ENCODE measurements at places on chromosomes 2 and 18.

- no peak for DNase-seq
Measured at GRCh38 chr2:186862869-186863709, 14.1 kb upstream of the ZSWIM2 start.

DNA sequence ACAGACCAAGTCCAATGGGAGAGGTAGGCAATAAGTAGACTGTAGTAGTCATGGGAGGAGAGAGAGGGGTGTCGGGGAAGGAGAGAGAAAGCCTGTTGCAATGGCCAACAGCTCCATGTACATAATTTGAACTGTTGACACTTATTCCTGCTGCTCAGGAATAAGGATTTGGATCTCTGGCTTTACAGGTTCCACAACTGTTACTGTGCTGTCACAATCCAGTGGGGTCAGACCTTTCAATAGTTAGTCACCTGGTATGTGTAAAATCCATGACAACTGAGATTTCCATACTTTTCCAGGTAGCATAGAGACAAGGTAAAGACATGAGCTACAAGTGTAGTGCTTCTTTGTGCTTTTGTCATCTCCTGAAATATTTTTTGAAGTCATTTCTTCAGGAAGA is 47.5 kb upstream of the RIOK3 start:
- DNase-seq, result no peak

- no peak for DNase-seq
Measured at GRCh38 chr2:86671337-86671981, 47.8 kb upstream of the RNF103 start.

GRCh38 chr18:48517048-48517447 is 21.8 kb upstream of the CTIF start:
- no peak for DNase-seq

DNA sequence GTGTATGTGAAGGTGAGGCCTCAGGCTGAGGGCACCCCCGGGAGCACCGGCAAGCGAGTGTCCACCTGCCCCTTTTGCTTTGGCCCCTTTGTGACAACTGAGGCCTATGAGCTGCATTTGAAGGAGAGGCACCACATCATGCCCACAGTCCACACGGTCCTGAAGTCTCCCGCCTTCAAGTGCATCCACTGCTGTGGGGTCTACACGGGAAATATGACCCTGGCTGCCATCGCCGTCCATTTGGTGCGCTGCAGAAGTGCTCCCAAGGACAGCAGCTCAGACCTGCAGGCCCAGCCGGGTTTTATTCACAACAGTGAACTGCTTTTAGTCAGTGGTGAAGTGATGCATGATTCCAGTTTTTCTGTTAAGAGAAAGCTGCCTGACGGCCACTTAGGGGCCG is 28.9 kb downstream of the ADNP2 start:
- no peak for DNase-seq

DNA sequence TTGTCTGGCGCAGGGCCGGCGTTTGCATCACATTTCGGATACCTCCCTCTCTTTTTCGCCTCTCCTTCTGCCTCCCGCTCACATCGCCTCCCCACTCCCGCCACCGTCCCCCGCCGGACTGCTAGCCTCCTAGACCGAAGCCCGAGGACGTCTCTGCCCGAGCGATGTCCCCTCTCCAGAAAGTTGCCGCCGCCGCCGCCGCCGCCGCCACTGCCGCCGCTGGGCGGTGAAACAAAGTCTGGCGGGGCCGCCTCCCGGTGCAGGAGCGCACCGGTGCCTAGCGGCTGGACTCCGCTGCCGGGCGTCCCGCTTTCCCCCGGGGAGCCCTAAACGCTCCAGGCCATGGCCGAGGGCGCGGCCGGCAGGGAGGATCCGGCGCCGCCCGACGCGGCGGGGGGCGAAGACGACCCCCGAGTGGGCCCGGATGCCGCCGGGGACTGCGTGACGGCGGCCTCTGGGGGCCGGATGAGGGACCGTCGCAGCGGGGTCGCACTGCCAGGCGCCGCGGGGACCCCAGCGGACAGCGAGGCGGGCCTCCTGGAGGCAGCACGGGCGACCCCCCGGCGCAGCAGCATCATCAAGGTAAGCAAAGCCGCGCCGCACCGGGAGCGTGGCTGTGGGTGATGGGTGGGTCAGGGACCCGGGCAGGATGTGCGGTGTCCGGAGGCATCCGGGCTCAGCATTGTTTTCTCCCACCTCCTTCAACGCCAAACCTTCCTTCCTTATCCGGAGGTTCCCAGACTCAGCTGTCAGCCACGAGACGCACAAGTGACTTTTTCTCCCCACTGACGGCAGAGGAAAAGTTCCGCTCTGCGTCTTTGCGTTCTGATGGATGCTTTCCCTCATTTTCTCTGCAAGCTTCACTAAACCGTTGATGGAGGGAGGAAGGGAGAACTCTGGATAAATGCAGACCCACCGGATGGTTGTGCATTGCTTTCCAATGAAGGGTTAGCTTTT is 643 bp downstream of the PLCL1 start:
- DNase-seq, result no peak

DNA sequence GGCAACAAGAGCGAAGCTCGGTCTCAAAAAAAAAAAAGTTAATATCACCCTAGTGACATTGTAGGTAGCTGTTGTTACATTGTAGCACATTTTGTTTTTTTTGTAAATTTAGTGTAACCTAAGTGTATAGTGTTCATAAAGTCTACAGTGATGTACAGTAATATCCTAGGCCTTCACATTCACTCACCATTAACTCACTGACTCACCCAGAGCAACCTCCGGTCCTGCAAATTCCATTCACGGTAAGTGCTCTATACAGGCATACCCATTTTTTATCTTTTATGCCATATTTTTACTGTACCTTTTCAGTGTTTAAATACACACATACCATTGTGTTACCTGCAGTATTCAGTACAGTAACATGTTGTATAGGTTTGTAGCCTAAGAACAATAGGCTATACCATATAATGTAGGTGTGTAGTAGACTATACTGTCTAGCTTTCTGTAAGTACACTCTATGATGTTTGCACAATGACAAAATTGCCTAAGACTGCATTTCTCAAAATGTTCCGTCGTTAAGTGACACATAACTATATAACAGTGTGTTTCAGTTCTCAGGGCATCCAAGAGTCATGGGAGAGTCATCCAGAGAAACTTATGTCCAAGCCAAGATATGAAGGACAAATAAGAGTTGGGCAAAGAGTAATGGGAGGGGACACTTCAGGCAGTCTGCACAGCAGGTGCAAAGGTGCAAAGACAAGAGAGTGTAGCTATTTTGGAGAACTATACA is 68.4 kb downstream of the TANK start:
- DNase-seq, result no peak

GRCh38 chr2:239994086-239994485 is 31.1 kb downstream of the NDUFA10 start:
- no peak for DNase-seq

DNA sequence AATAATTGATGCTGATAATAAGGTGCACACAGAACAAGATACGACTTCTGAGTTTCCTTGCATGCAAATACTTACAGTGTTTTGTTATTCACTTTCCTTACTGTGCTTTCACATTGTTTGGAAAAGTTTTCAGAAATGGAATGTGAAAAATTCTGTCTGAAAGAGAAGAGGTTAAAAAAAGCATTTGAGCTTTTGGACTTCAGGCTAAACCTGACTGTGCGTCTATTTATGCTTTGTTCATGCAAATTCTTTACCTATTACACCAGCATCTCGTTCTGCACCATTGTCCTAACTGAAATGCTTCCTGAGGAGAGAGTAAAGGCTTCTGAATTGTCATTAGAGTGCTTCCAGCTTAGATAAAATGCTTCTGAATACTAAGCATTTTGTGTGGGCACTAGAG is 61.4 kb downstream of the LHCGR start:
- no peak for DNase-seq

DNA sequence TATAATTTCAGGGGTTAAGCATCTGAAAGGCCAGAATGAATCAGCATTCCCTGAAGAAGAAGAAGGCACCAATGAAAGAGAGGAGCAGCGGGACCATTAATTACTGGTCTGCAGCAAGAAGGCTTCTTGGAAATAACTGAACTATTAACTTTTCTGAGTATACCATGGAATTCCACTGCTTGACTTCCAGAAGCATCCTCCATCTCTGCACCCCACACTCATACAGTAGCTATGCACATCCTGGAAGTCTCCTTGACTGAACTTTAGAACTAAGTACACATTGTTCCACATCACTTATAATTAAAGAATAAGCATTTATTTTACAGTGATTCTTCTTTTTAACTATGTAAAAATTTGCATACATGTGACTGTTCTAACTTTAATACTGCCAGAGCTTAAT is 131.5 kb downstream of the PPP1R1C start:
- DNase-seq, result no peak

GRCh38 chr2:128608921-128609880 is 290.5 kb upstream of the HS6ST1 start:
- no peak for DNase-seq

- no peak for DNase-seq
Measured at GRCh38 chr18:30852980-30853379, 189.6 kb downstream of the DSC3 start.

- no peak for DNase-seq
Measured at GRCh38 chr2:28048341-28048740, 157.8 kb downstream of the BABAM2 start.

DNA sequence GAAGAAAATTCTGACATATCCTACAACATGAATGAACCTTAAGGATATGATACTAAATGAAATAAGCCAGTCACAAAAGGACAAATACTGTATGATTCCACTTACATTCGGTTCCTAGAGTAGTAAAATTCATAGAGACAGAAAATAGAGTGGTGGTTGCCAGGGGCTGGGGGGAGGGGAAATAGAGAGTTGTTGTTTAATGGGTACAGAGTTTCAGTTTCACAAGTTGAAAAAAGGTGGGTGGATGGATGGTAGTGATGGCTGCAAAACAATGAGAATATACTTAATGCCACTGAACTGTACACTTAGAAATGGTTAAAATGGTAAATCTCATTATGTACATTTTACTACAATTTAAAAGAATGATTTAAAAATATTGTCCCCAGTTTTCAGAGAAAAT is 53.3 kb upstream of the NFU1 start:
- peak; percentile 10 for DNase-seq

GRCh38 chr2:72173640-72174321 is 26.1 kb upstream of the CYP26B1 start:
- no peak for DNase-seq

- DNase-seq, result no peak
Measured at GRCh38 chr2:157076526-157077161, 180.9 kb upstream of the GALNT5 start.

GRCh38 chr2:69827796-69828540 is 1.5 kb upstream of the GMCL1 start:
- no peak for DNase-seq

- no peak for DNase-seq
Measured at GRCh38 chr2:136058262-136058661, 59.7 kb downstream of the CXCR4 start.

GRCh38 chr2:228503731-228504130 is 322.2 kb upstream of the SPHKAP start:
- no peak for DNase-seq

DNA sequence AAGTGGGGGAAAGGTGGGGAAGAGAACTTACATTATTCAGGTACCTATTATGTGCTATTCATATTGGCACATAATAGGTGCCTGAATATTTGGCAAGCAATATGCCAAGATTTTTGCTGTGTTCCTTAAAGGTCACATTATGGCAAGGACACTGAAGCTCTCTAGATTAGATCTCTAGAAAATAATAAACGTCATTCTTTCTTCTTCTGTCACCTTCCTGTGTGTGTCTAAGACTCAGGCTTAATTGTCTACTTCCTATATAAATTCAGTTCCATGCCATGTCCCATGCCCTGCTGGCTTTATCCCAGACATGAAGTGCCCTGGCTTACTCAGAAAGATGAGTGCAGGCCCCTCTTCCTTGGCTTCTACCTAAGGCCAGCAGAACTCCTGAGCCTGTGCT is 191.1 kb upstream of the CTAGE1 start:
- no peak for DNase-seq

DNA sequence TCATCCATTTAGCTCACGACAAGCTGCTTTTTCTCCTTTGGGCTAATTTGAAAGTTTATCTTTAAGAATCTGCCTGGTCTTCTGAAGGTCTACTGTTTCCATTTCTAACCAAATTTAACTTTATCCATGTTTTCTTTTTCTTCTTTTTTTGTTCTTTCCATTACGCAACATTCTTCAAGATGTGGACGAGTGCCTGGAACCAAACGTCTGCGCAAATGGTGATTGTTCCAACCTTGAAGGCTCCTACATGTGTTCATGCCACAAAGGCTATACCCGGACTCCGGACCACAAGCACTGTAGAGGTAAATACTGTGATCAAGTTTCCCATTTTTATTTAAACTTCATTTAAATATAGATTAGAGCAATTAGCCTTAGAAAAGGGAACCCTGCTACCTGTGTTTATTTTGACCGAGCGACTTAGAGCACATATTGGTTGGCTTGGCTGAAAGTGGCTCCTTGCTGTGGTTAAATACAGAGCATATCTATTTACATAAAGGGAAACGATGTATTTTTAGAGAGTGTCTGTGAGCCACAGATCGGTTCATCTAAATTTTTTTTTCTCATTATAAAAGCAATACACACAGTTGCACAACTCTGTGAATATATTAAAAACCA is 183.4 kb upstream of the RASGRP3 start:
- no peak for DNase-seq

DNA sequence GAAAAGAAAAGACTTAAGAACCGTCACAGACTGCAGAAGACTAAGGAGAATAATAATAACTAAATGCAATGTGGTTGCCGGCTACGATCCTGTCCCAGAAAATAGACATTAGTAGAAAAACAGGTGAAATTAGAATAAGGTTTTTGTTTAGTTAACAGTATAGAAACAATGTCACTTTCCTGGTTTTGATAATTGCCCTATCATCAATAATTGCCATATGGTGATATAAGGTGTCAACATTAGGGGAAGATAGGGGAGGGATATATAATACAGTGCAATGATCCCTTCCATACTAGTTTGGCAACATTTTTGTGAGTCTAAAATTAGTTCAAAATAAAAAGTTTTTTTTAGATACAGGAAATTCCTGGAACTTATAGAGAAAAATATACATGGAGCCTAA is 144.8 kb downstream of the SATB2 start:
- no peak for DNase-seq

DNA sequence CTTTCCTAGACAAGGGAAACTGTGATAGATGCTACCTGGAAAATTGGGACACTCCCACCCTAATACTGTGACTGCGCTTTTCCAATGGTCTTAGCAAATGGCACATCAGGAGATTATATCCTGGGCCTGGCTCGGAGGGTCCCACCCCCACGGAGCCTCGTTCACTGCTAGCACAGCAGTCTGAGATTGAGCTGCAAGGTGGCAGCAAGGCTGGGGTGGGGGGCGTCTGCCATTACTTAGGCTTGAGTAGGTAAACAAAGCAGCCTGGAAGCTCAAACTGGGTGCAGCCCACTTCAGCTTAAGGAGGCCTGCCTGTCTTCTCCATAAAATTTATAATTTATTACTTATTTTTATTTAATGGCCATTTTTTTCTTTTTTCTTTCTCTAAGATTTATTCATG is 802.1 kb upstream of the SLC39A10 start:
- no peak for DNase-seq

GRCh38 chr2:908568-908967 is 42.1 kb upstream of the SNTG2 start:
- no peak for DNase-seq

Data from T-cell (primary cell).